ENCODE measurements at places on chromosomes 2 and 18.

DNA sequence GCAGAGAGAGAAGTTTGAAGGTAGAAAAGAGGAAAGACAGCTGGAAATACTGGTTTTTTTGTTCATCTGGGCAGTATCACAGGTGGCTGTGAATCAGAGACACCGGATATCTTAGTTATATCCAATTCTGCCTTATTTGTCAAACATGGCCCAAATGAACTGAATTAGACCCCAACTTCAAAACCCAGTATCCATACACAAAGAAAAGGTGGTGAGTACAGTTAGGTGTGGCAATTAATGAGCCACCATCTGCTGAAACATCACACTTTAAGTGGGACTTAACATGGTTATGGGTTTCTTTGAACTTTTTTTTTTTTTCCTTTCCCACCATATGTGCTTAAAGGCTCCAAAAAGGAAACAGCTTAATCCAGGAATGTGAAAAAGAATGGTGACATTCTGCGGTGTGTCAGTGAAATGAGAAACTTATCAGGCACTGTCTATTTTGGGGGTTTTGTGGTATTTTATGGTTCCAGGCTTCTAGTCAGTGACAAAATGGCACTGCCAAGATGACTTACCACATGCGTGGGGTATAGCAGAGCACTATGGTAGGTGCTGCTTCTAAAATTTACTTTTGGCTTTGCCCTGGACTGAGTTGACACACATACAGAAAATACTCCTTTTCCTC, 5.0 kb upstream of the TMEM178A start:
- no peak for DNase-seq

GRCh38 chr2:62201307-62201706, 5.4 kb downstream of the B3GNT2 start:
- no peak for DNase-seq

DNA sequence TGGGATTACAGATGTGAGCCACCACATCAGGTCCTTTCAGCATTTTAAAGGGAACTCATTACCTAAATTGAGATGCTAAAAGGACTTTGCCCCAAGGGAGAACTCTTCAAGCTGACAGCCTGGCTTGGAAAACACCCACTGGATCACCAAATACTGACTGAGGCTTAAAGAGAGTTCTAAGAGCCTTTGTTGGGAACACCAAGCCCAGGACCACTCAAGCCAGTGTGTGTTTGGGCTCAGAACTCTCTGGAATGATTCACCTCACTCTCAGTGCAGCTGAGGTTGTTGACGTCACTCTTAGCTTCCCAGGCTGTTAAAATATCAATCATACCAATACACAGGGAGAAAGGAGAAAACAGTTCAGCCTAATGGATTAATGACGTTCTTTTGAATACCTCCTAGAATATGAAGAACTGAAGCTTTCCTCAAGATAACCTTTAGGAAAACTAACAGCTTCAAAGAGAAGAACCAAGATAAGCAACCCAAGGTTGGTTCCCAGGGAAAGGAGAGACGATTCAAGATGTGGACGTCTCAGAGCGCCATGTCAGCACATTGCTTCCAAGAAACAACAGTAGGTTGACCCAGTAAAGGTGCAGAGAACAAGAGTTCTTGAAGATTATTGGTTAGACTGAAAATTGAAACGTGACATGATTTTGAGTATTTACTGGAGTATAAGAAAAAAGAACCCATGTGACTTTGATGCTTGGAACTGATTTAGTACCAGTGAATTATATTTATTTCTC, 48.0 kb upstream of the MGAT4A start:
- no peak for DNase-seq

DNA sequence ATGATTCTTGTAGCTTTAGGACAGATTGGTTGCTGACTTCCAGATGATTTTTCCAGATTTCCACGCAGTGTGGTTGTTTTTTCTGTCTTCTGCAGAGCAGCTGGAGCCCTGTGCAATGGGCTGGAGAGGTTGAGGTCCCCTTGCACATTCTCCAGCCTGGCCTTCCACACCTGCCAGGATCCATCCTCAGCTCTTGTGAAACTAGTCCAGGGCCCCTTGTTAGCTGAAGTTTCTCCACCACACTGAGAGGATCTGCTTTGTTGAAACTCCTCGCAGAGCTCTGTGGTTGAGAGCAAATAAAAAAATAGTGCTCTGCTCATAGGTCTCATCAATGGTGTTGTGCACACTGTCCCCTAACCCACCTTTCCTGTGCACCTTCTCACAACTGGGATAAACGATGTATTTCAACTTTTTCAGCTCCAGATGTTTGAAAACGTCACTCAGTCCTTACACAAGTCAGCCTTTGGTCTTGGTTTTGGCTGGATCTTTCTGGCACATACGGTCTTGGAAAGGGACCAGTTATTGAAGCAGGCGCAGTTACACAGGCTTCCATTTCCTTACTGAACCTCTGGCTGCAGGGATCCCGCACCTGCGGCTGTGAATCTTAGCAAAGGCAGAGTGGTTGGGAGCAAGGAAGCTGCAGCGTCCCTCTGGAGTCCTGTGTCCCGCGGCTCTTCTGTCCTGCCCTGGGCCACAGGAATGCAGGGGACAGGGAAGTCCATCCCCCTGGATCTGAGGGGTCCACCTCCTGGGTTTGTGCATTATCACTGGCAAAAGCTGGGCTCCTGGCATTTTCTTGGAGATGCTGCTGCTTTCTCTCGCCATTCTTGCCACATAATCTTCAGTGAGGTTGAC, 272.0 kb upstream of the DSEL start:
- no peak for DNase-seq

DNA sequence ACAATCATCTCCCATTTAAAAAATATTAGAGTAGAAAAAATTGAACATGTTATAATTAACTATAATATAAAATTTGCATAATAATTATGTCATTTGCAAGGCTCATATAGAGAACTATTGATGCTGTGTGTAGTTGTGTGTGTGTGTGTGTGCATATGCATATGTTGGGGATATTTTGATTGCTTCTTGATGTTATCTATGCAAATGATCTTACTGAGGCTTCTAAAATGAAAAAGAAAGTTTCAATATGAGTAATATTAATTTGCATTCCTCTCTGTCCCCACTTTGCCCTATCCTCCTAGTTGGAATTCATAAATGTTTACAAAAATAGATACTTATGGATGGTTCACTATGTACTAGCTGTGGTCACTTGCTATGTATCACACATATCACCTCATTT, 523.3 kb downstream of the TRIB2 start:
- DNase-seq, result no peak

- no peak for DNase-seq
Measured at GRCh38 chr2:154855138-154855537, 156.6 kb downstream of the KCNJ3 start.

DNA sequence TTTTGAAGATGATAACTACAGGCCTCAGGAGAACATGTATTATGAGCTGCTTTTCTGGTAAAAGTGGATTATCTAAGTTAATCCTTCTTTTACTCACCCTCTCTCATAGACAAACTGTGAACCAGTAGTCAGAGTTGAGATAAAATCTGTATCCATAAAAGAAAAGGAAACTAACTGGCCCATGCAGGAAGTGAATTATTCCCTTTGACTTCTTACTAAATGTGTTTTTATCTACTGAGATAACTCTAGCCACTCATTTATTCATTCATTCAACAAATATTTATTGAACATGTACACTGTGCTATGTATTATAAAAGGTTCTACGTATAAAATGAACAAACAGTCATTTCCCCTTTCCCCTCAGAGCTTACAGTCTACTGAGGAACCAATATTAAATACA, 10.0 kb downstream of the WDR35 start:
- DNase-seq, result no peak

DNA sequence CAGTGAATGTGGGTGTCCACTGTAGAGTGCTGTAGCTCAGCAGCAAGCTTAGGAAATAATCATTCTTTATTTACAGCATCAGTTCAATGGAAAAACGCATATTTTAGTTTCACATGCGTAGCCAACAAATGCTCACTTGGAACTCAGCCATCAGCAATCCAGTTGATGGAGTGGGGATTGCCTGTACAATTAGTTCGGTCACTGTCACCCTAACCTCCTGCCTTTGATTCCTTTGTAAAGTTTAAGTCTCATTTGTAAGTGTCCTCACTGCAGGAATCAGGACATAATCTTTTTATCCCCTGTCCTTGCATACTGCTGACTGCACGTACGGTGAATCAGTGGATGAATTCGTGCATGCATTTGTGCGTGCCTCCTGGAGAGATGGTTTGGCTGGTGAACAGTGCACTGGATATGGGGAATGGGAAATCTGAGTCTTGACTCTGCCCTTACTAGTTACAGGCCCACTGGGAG, 55.9 kb downstream of the RAB31 start:
- no peak for DNase-seq

GRCh38 chr2:136394136-136395060, 276.4 kb upstream of the CXCR4 start:
- peak; percentile 39 for DNase-seq

DNA sequence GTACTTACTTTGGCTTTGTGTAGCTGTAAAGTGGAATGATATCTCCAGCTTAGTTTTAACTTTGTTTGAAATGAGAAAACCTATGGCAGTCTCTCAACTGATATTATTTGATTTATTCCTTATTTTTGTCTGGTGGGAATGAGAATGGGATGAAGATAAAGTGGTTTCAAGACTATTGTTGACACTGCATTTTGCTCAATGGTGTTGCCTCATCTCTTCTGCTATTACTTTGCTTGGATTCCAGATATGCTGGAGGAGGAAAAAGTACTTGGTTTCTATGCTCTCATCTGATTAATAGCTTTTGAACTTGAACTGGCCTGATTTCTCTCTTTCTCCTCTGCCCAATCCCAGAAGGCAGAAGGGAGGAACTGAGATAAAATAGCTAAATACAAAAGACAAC, 198.2 kb downstream of the CTNNA2 start:
- no peak for DNase-seq

GRCh38 chr18:11487390-11487789, 122.0 kb upstream of the SLC35G4 start:
- DNase-seq, result no peak

GRCh38 chr18:36294031-36294430, 3.5 kb upstream of the FHOD3 start:
- DNase-seq, result no peak

GRCh38 chr2:239261796-239262483, 138.9 kb downstream of the HDAC4 start:
- DNase-seq, result no peak

DNA sequence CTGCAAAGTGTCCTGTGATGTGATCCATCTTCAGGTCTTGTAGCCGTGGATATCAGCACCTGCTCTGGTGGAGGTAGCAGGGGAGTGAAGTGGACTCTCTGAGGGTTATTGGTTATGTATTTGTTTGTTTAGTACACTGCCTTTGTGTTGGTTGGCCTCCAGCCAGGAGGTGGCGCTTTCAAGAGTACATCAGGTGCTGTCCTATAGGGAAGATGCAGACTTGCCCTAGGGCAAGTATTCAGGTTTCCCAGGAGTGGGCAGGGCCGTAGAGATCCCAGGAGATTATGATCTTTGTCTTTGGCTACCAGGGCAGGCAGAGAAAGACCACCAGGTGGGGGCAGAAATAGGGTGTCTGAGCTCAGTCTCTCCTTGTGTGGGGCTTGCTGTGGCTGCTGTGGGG, 411.8 kb downstream of the SOX11 start:
- DNase-seq, result no peak

DNA sequence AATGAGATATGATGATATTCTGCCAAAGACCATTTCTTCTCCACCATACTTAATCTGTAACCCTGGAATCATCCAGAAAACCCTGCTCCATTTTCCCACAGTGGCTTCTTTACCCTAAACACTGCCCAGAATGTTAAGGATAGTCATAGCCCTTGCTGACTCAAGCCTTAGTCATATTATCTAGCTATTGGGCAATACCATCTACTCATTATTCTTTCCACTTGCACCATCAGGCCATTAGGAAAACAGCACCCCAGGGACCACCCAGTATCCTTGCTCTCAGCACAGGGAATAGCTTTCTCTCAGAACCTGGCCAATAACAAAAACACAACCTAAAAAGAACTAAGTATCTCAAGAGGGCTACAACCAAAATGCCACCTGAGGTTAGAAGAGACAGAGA, 445.7 kb upstream of the SLC14A2 start:
- DNase-seq, result no peak

- peak; percentile 63 for DNase-seq
Measured at GRCh38 chr18:24491927-24492834, 31.7 kb downstream of the HRH4 start.

DNA sequence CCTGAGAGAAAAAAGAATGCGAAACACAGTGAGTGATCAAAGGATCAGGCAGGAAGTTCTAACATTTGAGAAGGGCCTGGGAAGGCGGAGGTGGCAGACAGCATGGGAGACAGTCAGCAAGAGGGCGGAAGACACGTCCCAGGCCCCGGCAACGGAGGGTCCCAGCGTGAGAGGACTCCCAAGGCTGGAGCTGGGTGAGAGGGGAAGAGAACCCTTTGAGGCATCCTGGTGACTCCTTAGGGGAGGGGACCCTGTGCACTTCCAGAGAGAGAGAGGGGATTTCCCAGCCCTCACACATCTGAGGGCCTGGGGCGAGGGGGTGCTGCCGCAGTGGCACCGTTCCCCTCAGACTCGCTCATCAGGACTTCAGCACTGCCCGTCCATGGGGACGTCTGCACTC, 133.4 kb downstream of the RTP5 start:
- no peak for DNase-seq

DNA sequence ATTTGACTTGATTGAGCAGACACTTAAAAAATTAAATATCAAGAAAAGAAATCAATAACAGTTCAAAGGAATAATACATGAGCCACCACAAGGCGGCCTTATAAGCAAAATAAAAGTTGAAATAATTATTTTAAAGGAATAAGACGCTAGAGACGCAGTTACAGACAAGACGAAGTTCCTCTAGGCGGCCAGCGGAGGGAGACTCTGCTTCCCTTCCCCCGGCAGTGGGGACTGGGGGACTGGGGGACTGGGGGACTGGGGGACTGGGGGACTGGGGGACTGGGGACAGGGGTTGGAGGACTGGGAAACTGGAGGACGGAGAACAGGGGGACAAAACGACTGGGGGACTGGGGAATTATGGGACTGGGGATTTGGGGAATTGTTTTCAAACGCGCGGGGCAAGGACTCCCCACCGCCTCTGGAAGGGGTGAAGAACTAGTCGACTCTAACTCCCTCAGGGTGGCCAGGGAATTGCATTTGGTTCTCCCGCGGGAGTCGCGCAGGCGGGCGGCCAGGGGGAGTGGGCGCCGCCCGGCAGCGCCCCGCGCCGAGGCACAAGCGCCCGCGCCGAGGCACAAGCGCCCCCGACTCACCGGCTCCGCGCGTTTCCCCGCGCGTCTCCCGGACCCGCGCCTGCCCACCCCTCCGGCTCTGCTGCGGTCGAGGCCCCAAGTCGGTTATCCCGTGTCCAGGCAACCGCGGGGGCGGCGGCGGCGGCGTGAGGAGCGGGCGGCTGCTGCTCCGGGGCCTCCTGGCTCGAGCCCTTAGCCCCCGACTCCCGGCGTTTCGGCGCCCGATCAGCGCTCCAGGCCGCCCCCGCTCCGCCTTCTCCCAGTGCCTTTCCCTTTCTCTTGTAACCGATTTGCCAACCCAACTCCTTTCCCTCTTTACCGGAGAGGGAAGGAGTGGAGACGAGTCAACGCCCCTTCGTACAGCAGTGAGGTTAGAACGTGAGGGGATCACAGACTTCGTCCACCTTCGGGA, at the start of gene CCDC178:
Gene CCDC178 (minus strand): TSS at position 662 of the 984 bp plus-strand sequence. CDS start 28,633 bp downstream, outside the sequence.
- no peak for DNase-seq

GRCh38 chr2:151855111-151855510, 26.9 kb upstream of the ARL5A start:
- DNase-seq, result no peak

GRCh38 chr2:73282924-73283544, 1.2 kb downstream of the FBXO41 start:
- DNase-seq, result no peak

GRCh38 chr2:232940724-232941123, 70.7 kb downstream of the SNORC start:
- DNase-seq, result no peak
